ENCODE measurements at places on chromosomes 2 and 18.

DNA sequence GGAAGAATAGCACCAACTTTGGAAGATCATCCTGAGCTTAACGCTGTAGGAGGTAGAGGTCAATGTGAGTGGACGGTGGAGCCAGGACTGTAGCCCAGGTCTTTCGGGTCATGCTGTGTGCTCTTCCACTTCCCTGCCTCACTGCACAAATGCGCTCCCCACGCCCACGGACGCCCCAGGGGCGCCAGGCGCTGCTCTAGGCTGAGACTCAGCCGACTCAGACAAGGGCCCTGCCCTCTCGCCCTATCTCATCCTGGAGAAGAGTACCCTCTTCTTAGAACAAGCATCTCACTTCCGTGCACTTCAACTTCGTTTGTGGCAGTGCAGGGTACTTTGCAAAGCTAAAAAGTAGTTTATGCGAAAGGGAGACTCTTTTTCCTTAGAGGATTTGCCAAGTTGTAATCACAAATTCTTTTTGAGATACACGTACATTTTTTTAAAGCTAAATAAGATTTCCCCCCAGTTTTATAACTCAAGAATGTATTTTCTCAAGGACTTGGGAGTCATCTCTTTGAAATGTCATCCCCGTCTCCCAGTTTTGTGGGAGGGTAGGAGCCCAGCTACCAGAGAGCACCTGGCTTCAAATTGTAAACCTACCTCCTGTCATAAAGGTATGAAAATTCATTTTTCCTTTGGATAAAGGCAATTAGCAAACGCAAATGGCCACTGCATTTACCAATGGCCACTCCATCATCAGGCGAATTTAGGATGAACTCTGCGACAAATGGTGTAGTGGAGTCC lies 1.2 kb upstream of the PRELID3A start:
- no peak for DNase-seq

- DNase-seq, result no peak
These were observed 33.5 kb upstream of the SELENOI start for GRCh38 chr2:26312471-26312870.

GRCh38 chr18:72207280-72207679 lies 336.9 kb downstream of the CBLN2 start:
- DNase-seq, result no peak

DNA sequence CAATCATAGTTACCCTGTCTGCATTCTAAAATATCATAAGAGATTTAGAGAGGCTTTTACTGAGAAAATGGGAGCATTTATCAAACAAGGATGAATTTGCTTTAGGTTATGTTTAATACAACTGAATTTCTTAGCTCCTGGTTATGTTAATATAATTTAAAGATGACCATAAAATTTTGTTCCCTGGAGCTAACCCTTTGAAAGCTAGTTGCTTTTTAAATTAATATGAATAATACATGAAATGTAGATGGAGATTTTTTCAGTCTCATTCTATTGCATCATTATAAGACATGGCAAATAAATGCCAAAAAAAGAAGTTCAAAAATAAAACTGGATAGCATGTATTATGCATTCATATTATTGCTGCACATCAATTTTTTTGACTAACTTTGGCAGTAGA lies 344.1 kb upstream of the NXPH2 start:
- DNase-seq, result no peak

DNA sequence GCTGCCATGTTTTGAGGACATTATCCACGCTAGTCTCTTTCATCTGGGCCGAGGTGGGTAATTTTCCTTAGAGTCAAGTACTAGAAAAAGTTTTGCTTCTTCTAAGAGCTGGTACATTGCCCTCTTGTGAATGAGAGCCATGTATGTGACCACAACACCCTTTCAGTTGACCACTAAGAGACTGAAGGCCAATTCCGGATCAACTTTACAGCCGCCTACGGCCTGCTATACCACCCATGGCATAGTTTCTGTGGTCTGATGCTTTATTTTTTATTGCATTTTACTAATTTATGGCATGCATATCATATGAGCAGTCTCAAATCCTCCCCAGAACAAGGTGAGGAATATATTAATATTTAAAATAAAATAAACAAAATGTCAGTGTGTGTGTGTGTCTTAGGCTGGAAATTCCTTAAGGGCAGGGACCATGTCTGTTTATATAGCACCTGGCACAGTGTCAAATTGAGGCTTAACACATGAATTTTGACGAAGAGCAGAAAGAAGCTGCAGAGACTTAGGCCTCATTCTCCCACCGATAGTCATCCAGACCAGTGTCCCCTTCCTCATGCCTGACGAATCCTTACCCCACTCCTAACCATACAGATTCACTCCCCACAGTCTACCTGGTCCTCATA lies 35.4 kb downstream of the PSD4 start:
- no peak for DNase-seq

DNA sequence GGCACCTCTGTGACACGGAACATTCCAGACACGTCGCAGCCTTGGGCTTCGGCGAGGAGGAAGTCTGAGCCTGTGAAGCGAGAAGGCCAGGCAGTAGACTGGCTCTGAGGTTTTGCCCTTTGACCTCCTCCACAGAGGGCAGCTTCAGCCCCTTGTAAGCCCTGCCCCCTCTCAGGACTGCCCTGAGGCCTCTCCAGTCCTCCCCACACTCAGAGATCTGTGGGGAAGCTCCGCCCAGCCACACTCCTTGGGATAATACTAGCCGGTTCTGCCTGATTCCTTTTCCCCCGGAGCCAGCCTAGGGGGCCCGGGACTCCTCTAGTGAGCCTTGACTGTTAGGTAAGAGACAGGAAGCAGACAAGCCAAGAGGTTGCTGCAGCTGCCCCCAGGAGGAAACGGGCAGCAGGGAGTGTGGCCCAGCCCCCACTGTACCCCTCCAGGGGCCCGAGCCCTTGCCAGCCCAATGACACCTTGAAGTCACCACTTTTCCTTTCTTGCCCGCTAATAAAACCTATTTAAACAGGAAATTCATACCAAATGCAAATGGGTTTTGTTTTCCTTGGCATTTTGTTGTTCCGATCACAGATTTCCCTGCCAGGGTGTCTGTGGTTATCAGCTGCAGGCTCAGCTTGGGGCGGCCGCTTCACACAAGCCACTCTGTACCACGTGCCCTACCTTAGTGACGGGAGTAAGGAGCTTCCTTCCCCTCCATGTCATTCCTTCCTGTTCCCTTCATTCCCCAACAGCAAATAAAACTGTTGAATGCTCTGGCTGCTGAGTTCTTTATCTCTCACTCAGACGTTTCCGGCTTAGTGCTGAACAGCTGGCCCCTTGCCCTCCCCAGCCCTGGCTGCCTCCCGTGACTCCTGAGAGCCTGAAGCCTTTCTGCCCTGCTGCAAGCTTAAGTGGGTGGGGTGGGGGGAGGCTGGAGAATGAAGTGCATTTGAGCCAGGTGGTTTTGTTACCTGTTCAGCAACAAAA lies 124.7 kb downstream of the CABLES1 start:
- DNase-seq, result no peak

- no peak for DNase-seq
These were observed 10.3 kb upstream of the AGXT start for GRCh38 chr2:240858321-240858720.

DNA sequence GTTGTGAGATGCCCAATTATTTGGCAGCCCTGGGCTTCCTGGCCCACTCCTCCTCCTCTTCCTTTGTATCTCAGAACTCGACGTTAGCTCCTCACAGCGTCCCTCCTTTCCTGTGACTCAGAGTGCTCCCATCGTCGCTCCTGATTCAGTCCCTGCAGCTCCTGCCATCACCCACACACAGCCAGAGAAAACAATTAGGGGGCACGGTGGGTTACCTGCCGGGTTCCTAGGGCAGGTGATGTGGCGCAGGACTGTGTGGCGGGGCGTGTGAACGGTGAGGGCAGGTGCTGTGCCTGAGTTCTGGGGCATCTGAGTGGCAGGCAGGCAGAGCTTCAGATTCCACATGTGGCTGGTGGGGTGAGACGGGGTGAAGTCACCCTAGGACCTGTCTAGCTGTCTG lies 42.6 kb downstream of the GLI2 start:
- no peak for DNase-seq

GRCh38 chr2:157479081-157480027 lies 35.5 kb upstream of the CYTIP start:
- DNase-seq, result no peak

DNA sequence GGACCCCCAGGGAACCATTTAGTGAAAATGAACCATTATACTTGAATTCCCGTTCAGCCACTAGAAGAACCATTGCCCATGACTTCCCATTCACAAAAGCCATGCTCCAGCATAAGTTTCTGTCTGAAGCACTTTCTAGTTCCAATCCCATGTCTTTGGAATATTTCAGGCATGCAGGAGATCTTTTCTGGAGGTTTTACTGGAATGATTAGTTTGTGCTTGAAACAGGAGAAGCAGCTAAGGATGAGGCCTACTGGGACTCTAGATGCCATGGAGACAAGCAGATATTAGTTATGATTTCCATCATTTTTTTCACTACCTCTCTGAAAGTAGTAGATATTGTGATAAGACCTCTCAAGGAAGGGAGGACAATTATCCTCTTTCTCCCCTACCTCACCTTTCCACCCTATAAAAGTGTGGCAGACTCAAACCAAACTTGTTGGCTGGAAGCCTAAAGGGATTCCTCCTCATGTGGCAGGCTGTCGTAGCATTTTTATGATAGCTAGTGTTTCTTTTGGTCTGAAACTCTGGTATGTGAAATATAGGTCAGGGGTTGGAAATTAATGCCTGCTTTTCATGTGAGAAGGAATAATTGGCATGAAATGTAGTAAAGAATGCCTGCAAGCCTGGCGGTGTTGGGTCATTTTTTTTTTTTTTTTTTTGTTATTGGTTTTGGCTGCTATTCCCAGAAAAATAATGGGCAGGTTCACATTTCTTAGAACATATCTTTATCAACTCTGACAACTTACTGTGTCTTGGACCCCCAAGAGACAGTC lies 29.3 kb upstream of the MMADHC start:
- no peak for DNase-seq

DNA sequence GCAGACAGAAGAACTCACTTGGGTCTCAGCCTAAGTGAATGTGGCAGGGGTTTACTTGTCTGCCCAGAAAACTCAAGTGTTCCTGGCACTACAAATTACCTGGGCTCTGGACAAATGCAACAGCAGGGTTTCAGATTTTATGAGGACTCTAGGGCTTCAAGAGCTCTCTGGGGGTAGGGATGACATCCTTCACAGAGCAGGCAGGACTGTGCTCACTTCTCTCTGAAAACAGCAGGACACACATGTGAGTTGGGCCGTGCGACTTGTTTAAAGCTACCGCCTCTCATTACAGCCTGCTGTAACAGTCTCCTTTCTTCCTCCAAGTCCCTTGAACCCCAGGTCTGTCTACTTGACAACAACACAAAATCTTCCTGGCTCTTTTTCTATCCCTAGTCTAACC lies 212.6 kb downstream of the EN1 start:
- no peak for DNase-seq

GRCh38 chr2:7588295-7588694 lies 671.1 kb downstream of the RNF144A start:
- no peak for DNase-seq

DNA sequence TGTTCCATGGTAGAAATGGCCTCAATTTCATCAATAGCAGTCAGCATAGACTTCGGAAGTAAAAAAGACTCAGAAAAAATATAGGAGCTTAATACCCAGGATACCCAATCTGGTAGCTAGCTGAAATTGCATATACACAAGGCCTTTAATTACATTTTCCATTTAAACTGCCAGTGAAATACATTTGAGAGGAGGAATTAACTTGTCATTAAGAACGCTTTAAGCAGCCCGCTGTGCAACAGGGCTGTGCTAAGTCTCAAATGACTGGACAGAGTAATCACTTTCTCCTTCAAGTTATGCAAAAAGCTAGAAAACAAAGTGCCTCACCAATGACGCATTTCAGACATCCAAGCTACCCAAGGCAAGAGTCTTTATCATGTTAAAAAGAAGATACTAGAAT lies 558.8 kb downstream of the MBD2 start:
- DNase-seq, result no peak

- no peak for DNase-seq
These were observed 6.5 kb upstream of the ARID5A start for GRCh38 chr2:96530144-96530430.

- DNase-seq, result no peak
These were observed 313.0 kb upstream of the NRXN1 start for GRCh38 chr2:51344886-51345285.

GRCh38 chr2:202335791-202336467 lies 40.2 kb upstream of the BMPR2 start:
- DNase-seq, result no peak

DNA sequence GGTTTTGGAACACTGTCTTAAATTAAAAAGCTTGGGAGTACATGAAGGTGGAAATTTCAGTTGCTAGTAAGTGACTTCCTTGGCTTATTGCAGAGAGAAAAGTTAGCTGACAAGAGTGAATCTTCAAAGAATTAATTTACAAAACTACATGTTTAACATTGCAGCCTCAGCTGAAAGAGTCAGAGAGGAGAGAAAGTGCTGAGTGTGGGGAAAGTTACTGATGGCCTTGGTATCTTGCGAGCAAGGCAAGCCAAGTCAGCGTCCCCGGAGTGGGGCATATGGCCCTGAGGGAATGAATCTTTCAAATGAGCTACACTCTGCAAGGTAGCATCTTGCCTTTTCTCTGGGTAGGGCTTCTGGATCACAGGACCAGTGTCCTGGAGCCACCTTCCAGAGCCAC lies 131.3 kb downstream of the LPIN1 start:
- DNase-seq, result no peak
